Central memory CD8-positive, alpha-beta T cell (primary cell): ENCODE measurements at places on chromosomes 5 and 9.

DNA sequence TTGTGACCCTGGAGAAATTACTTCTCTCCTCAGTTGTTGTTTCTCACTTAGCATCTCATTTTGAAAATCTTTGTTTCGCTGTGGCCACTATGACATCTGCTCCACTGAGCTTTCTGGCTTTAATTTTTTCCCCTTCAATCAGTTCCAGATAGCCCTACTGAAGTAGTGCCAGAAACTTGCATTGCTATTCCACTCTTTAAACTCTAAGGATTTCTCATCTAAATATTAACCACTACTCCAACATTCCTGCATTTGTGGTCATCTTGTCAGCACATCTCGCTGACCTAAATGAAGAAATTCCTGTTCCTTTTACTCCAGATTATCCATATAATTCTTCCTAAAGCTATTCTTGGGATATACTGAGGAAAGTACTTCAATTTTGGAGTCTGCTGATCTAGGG is 15.3 kb upstream of the NOL6 start:
- DNase-seq = no peak

DNA sequence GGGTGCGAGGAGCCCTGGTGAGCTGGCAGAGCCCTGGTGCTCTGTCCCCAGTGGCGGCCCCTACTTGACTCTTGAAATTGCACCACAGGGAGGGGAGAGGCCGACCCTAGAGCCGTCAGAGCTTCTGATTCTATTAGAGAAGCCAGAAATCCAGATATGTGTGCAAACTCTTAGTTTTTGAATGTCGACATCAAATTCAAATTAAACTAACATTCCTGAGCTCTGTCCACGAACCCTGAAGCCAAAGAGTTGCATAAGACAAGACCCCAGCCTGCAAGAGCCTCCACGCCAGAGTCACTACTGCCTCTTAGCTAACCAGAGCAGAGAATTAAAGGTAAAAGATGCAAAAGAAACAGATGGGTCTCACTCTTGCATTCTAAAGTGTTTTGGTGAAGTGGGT is 29.8 kb upstream of the MSX2 start:
- no peak for DNase-seq

DNA sequence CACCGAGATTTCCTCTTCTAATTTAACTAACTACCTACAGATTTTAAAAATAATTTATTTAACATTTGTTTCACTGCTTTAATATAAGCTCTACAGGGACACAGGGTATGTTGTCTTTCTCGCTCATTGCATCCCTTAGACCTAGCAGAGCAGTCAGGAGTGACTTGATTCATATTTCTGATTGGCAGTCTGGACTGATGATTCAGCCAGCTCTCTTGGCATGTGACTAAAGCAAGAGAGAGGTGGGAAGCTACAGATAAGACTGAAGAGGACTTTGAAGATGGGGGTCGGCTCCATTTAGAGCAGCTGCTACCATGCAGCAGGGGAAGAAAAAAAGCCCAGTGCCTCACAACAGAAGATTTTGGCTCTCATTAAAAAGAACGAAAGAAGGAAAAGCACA is 173.4 kb upstream of the STK32A start:
- no peak for DNase-seq

DNA sequence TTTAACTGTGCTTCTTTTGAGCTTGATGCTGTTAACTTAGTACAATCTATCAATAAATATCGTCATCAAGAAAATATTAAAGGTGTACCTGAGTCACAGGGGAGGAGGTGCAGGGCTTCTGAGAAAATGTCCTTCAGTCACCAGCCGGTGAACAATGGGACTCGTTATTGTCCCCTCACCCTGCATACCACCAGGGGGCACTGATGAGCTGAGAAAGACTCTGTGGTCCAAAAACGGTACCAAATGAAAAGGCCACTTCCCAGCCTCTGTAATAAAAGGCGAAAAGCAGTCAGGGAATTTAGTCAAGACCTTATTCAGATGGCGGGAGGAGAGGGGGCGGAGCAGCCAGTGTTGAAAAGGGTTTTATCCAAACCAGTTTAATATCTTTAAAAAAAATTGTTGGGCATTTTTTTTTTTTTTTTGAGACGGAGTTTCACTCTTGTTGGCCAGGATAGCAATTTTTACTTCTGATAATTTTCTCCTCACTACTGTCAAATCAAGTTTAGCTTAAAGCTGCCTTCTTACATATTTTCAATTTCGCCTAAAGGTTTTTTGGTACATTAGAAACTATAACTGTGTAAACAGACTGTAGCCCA is 271.9 kb upstream of the ADAMTS16 start:
- DNase-seq = no peak

GRCh38 chr5:126869005-126869451 is 92.1 kb downstream of the LMNB1 start:
- DNase-seq = no peak

DNA sequence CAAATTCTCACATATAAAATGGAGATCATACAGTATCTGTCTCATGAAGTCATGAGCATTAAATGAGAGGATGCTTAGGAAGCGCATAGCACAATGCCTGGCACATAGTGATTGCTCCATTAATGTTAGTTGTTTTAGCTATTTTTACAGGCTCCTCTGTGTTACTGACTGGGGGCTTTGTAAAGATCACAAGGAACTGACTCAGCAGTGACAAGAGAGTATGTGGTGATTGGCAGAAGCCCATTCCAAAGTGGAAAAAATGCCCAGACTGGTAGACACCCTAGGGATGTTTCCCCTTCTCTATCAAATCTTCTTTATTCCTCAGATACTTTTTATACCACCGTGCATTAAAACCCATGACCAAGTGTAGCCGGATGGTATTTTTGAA is 33.5 kb downstream of the ABLIM3 start:
- no peak for DNase-seq

- DNase-seq = no peak
These were observed 16.2 kb downstream of the CTNNAL1 start for GRCh38 chr9:108997112-108997511.

GRCh38 chr5:178293400-178293799 is 60.8 kb upstream of the PHYKPL start:
- no peak for DNase-seq
